COLO829 (cell line): ENCODE measurements at places on chromosomes 2 and 18.

DNA sequence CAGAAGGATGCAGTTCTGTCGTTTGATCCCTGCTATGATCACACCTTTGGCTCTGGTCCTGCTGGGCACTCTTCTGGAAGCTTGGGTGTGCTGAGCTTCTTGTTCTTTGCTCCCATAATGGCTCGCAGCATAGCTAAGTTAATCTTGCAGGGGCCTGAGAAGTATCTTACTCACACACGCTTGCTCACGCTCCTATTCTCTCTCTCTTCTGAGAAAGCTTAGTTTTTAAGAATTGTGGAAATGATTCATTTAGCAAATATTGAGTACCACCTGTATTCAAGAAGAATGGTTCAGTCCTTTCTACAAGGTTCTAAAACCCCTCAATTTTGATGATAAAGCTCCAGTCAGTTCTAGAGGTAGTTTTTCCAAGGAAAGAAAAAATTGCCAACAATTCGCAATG is 40.6 kb downstream of the XRCC5 start:
- DNase-seq, result no peak

GRCh38 chr2:64727013-64727767 is 73.5 kb upstream of the SERTAD2 start:
- DNase-seq, result no peak

DNA sequence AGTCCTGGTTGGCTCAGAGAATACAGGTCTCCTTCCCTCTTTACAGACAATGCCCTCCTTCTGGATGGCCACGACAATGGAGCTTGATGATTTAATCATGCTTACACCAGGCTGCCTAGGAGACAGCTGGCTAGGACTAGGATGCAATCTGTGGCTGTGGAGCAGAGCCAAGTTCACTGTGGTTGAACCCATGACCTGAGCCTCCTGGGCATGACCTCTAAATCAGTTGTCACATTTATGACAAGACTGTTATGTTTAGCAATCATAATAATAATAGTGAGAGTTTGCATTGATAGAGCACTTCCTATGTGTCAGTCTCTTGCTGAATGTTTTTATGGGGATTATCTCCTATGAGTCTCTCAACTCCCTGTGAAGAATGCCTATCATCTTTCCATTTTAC is 244.1 kb downstream of the ICOS start:
- DNase-seq, result no peak

DNA sequence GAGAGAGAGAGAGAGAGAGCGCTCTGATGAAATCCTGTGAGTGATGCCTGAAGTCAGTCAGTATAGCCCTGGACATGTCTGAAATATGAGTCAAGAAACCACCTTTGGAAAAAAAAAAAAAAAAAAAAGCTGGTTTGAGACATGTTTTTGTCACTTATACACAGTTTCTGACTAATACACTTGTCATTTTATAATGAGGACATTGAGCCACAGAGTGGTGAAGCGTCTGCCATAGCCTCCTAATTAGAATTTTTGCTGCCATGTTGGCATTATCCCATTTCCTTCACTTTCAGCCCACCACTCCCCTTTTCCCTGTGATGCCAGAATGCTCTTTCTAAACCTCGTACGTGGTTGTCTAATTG is 15.7 kb upstream of the MYO3B start:
- no peak for DNase-seq
